ENCODE measurements at places on chromosomes 6 and 20.

GRCh38 chr6:156850353-156850752 lies 73.2 kb downstream of the ARID1B start:
- DNase-seq: no peak

DNA sequence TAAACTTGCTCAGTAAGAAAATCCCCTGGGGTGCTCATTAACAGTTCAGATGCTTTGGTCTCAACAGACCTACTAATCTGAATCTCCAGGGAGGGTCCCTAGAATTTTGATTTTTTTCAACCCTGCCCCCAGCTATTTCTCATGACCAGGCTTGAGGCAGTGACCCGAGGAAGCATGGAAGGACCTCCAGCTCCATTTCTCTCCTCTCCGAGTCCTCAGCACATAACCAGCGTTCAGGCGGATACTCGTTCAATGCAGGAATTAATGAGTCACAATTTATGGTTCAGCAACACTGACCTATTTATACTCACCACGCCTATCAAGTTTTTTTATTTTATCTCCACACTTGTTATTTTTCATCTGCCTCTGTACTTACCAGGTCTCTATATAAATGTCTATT lies 369.2 kb upstream of the CDH4 start:
- no peak for DNase-seq

- DNase-seq: no peak
Observed at GRCh38 chr6:41489120-41489851, 56.9 kb upstream of the FOXP4 start.

DNA sequence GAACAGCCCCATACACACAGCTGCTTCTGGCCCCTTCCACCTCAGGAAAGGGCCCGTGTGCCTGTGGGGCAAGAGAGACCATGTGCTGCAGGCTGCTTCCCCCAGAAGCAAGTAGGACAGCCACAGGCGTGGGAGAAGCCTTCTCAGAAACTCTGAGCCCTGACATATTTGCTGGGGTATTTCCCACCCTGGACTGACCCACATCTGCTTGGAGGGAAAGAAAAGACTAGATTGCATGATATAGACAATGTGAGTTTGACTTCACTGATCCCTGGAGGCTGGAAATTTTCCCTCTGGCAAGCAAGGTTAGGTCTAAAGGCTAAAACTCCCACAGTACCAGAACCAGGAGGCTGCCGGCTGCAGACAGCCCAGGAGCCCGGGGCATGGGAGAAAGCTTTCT lies 213.3 kb upstream of the SSTR4 start:
- no peak for DNase-seq

GRCh38 chr6:44192428-44193041 lies 24.2 kb upstream of the MYMX start:
- no peak for DNase-seq

- no peak for DNase-seq
Observed at GRCh38 chr6:137112067-137112355, 61.4 kb downstream of the IL22RA2 start.

- no peak for DNase-seq
Observed at GRCh38 chr6:111068866-111069234, 18.5 kb upstream of the SLC16A10 start.

DNA sequence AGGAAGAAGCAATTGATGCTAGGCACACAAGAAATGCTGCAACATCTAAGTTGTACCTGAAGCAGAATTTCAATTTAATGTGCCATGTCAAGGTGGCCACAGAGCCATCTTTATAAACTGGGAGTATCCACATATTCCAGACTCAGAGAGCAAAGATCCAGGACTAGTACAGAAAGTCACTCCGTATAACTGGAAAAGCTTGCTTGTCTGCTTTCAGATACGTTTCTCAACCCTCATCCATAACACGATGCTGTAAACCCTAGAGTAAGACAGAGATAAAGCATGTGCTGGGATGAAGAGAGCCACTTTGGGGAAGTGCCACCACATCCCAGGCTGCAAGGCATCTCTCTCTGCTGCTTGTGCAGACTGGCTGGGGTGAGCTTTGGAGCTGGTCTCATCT lies 134.7 kb downstream of the PACRG start:
- no peak for DNase-seq

GRCh38 chr6:64504503-64504902 lies 868.9 kb downstream of the PHF3 start:
- DNase-seq: no peak

DNA sequence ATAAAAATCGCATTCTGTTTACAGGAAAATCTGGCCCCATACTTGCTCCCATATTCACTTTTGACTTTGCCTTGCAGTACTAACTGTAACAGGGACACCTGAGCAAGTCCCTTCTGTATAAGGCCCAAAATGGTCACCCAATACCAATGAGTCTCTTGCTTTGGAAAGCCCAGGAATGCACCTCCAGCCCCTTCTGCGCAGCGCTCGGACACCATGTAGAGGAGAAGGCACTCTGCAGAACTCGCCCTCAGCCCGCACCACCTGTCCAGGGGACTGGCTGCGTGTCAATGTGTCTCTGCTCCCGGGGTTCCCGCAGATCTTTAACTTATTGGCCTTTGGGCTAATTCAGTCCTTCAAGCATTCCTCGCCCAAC lies 746 bp upstream of the PRND start:
- DNase-seq: no peak

DNA sequence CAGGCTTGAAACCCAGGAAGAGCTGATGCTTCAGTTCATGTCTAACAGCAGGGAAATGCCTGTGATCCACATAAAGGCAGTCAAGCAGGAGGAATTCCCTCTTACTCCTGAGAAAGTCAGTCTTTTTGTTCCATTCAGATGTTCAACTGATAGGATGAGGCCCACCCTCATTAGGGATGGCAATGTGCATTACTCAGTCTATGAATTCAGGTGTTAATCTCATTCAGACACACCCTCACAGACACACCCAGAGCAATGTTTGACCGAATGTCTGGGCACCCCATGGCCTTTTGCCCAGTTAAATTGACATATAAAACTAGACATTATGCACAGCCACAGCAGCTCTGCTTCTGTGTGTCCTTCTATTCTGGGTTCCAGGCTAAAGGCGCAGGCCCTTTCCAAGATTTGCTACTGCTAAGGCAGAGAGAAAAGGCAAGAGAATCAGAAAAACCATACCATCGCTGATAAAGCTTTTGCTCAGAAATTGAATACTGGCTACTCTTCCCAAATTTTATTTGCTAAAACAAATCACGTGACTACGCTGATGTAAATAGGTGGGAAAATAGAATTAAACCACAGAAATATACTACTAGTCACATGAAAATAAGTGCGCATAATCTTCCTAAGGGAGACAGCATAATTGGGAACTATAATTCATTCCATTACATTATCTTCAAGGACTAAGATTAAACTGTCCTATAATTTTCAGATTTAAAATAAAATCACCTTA lies 625.0 kb upstream of the MAN1A1 start:
- no peak for DNase-seq

DNA sequence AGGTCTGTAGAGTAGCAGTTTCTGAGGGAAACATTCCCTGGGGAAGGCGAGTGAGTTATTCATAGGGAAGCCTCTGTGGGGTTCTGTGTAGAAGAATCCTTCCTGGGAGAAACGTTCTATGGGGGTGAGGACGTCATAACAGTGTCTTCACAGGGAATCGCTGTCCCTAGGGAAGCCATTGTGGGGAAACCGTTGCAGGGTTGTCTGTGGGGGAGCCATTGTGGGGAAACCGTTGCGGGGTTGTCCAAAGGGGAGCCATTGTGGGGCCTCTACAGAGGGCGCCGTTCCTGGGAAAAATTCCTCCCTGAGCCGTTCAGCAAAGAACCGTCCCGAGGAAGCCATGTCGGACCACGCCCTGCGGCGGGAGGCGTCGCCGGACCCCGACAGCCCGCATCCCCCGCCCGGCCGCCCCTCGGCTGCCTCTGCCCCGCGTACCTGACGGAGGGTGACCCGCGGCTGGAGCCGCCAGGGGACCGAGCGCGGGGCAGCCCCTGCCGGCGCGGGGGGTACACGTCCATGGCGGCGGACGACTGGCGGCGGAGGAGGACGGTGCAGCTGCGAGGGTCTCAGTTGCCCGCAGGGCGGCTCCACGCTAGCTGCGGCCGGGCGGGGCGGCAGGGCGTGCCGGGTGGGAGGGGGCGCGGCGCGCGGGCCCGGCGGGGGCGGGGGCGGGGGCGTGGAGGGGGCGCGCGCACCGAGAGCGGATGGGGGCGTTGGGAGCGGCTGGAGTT lies at the start of gene DNAAF9:
DNAAF9 (minus strand) TSS at position 630 of the 731 bp plus-strand sequence; CDS start at position 518, 112 bp downstream.
- DNase-seq: peak; percentile 42

DNA sequence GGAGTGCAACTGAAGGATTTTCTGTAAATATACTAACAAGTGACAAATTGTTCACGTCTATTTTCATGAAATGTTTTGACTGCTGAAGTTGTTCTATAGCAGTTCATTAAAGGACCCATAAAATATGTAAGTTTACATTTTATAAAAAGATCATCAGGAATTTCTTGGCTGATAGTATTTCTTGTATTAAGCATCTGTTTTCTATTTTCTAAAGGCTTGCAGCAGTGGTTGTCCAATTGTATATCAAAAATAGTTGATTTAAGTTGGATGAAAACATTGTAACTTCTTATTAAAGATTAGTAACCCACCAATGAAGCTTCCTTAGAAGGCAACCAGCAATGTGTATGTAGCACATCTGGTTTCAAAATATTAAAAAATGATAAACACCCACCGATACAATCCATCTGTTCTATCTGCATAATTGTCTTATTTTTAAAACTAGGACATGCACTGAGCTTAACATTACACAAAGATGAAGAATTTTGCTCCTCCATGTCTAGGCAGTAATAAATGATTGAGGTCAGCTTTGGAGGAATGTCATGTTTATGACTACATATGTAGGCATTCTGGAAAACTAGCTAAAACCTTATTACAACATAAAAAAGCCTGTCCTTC lies 301.3 kb upstream of the TCF21 start:
- no peak for DNase-seq

DNA sequence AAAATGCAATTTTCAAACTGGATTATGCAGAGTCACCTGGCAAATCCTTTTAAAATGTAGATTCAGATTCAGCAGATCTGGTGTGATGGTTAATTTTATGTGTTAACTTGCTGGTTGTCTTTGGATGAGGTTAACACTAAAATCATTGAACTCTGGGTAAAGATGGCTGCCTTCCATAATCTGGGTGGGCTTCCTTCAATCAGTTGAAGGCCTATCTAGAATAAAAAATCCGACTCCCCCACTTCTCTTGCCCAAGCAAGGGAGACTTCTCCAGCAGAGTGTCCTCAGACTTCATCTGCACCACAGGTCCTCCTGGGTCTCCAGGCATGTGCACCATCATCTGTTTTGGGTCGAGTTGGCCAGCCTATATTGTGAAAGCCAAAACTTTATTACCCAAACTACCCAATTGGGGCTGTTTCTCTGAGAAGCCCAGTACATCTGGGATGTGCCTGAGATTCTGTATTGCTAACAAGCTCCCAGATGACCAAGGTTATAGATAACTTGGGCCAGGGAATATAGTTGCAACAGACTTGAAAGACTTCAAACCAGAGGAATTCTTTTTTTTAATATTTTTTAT lies 1.6 kb upstream of the SLC17A5 start:
- no peak for DNase-seq

DNA sequence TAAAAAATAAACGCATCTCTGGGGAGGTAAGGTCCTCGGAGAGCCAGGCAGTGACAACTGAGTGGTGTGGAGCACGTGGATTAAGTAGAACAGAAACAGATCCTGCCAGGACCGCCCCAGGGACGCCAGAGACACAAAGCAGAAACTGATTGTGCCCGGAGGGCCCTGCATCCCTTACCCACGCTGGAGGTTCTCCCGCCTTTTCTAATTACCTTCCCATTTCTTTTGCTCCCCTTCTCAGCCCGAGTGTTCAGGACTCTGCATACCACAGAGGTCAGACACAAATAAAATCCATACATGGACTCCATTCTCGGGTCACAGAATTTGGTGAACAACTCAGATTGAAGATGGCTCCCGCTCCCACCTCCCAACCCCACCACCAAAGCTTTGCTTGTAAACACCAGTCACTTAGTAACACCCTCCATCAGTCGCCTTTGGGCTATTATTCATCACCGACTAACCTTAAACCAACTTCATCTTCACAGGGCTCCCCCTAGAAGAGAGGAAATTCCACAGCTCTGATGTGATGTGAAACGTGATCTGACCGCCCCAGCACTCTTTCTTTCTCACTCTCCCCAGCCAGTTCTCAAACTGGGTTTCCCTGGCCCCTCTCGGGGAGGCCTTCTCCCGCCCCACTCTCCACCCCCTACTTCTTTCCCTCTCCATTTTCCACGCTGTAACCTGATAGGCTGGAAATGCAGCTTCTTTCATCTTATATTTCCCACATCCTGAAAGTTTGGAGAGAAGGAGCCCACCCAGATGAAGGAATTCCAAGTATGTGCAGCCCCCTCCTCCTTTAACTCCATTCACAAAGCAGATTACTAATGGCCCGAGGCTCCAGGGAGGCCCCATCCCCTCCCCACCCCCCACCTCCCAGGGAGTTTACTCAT lies 32.5 kb upstream of the PIM1 start:
- DNase-seq: peak; percentile 27

DNA sequence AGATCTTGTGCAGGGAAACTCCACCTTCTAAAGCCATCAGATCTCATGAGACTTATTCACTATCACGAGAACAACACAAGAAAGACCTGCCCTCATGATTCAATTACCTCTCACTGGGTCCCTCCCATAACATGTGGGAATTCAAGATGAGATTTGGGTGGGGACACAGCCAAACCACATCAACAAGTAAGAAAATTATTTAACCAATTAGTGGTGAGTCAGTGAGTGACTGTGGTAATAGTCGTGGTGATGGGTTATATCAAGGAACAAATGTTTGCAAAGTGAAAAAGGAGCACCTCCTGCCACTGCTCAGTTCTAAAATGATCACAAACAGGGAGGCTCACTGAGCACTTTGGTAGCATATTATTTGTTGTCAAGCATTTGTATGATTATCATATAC lies 20.6 kb downstream of the EPM2A start:
- DNase-seq: no peak

- no peak for DNase-seq
Observed at GRCh38 chr6:14135893-14136539, 18.4 kb downstream of the CD83 start.

- DNase-seq: no peak
Observed at GRCh38 chr6:113493991-113494390, 363.2 kb upstream of the MARCKS start.

DNA sequence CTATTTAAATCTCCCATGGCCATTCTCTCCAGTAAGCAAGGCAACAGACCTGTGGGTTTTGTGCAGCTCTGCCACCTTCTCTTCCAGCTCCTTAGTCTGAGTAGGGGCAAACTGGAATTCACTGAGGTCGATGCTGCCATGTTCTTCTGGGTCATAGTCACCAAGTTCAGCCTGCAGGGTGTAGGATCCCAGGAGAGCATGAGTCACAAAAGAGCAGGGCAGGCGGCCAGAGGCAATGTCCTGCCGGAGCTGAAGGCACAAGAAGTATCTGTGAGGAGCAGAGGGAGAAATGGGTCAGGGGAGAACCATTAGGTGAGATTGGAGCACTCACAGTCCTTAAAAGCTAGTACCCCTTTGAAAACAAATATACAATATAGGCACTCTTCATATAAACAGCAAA lies 73.7 kb downstream of the SMLR1 start:
- no peak for DNase-seq

GRCh38 chr6:79775222-79775621 lies 144.1 kb downstream of the SH3BGRL2 start:
- DNase-seq: no peak

Measured in activated T-helper 9 cell treated with anti-CD3 and anti-CD28 coated beads, Interleukin-2, amount 50 U/mL, for 16 hours (primary cell).